ENCODE measurements at places on chromosomes 13 and 19.

GRCh38 chr13:62387647-62388046 is 972.0 kb upstream of the PCDH20 start:
- DNase-seq = no peak

DNA sequence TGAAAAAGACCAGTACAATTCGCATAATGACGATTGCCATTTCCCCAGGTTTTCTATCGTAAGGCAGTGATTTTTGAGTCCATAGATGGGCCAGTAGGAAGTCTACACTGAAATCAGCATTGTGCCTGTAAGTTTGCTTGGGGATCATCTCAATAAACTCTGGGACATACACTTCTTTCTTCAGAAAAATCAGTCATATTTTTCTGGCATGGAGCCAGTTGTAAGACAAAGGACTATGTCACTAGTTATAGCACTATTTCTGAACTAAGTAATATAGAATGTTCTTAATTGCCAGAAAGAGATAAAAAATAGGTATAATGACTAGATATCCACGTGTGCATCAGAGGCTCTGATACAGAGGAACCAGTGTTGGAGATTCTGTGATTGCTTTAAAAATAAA is 243.5 kb downstream of the LMO7 start:
- no peak for DNase-seq

GRCh38 chr13:57734306-57734705 is 102.8 kb downstream of the PCDH17 start:
- no peak for DNase-seq

GRCh38 chr13:51678420-51678819 is 94.2 kb downstream of the WDFY2 start:
- DNase-seq = no peak

DNA sequence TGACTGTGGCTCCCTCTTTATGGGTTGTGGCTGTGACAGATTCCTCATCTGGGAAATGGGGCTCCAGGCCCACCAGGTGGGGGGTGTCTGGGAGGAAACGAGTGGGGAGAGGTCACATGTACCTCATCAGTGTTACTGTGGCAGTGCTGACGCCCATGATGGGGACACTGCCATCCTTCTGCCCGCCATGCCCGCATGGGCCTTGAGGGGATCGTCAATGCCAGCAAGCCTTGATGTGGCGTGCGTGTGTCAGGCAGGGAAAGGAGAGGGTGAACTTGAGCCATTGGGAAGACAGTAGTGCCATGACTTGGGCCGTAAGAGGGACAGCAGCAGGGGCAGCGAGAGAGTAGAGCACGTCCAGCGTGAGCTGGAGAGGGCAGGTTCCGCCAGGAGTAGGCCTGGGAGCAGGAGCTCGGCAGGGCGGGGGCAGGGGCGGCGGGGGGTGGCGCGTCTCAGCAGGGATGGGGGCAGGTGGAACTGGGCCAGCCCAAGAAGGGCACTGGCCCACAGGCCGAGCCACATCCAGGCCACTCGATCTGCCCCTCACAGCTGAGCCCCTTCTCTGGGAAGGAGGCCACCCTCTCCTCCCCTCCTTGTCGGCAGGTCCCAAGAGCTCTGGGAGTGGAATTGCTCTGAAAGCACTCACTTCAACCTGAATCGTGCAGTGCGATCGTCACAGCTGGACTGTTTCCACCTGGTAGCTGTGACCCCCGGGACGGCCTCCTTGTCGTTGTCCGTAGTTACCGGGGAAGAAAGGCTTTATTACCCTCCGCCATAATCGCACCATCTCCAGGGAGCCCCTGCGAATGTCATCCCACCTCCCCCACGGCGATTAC is 9.9 kb downstream of the KLHL26 start:
- no peak for DNase-seq

Data from SW480 (cell line).